ENCODE measurements at places on chromosomes 6 and 20.

DNA sequence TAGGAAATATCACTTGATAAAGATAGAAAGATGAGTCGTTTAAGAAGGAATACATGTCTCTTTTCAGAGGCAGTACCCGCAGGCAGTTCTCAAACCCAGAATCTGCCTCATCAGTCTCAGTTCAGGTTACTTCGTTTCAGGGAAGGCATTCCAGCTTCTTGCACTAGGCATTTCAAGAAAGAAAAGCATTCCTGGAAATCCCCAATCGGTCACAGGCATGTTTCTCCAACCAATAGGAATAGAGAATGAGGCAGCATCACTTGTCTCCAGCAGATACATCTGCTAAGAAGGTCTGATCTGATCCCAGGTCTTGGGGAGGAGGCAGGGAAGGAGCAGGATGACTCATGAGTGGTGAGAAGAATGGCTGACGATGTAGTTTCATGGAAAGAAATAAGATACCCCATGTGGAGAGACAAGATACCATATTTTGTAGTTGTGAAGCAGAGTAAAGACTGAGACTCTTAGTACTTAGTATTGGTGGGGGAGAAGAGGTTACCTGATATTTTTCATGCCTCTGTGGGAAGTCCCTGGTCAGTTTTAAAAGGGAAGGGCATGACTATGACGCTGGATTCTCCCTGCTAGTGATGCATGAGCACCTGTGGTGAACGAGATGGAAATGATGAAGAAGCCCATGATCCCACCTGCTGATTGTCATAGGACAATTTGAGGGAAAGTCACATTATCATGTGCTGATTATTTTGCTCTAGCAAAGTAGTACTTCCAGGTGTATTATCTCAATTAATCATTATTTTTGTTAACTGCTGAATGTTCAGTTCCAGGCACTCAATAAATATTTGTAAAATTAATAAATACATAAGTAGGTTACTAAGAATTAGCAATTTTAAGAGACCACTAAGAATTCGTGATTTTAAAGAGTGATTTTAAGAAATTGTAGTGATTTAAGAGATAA, 20.3 kb upstream of the HLA-DRB1 start:
- DNase-seq: peak; percentile 15

DNA sequence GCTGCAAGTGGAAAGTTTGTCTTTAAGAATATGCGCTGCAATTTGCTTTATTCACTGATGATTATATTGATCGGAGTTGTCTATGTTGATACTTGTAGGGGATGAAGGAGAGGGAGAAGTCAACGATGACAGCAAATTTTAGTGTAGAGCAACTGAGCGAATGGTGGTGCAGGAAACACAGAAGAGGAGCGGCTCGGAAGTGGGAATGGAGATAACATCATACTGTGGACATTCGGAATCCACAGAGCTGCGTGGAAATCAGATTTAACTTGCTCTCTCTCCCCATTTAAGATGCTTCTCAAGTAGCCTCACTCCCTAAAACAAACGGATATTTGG, 722 bp upstream of the TMEM14B start:
- DNase-seq: no peak

- DNase-seq: no peak
Measured at GRCh38 chr20:54062812-54063280, 7.5 kb downstream of the BCAS1 start.

- peak; percentile 74 for DNase-seq
Measured at GRCh38 chr6:127518710-127519468, at the start of gene MTCL3. Gene MTCL3 (minus strand): TSS chr6:127519335.

DNA sequence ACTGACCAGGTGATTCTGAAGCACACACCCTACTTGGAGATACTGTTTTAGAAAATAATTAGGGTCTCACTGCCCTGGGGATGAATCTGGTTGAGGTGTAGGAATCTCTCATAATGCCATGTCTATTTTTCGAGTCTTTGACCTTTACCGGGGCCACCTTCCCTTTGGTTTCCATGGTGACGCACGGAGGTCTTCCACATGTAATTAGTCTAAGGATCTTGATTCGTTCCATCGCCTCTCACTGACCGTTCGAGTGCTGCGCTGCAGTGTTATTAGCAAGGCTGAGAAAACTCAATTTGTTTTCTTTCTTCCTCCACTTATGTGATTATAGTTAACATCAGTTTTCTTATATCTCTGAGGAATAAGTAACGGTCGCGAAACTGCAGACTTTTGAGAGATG, 144.3 kb upstream of the SPACA1 start:
- DNase-seq: no peak

DNA sequence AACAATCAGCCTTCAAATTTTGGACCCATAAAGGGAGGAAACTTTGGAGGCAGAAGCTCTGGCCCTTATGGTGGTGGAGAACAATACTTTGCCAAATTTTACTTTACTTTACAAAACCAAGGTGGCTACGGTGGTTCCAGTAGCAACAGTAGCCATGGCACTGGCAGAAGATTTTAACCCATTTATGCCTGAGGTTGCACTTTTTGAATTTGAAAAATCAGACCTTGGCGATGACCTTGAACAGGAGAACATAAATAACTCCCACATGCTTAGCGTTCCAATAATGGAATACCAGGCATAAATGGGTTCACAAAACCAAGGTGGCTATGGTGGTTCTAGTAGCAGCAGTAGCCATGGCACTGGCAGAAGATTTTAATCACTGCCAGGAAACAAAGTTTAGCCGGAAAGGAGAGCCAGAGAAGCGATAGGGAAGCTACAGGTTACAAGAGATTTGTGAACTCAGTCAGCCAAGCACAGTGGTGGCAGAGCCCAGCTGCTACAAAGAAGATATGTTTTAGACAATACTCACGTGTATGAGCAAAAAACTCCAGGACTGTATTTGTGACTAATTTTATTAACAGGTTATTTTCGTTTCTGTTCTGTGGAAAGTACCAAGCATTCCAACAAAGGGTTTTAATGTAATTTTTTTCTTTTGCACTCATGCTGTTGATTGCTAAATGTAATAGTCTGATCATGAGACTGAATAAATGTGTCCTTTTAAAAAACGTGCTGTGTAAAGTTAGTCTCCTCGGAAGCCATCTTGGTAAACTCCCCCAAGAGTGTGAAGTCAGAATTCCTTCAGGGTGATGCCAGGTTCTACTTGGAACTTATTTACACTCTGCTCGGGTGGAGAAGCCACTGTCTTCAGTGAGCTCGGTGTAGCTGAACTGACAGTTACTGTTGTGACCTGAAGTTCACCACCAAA, 6.7 kb downstream of the SFT2D1 start:
- DNase-seq: no peak

GRCh38 chr6:71887744-71888230, 1.4 kb downstream of the RIMS1 start:
- no peak for DNase-seq

- no peak for DNase-seq
Measured at GRCh38 chr6:53250176-53251032, 98.3 kb downstream of the ELOVL5 start.

DNA sequence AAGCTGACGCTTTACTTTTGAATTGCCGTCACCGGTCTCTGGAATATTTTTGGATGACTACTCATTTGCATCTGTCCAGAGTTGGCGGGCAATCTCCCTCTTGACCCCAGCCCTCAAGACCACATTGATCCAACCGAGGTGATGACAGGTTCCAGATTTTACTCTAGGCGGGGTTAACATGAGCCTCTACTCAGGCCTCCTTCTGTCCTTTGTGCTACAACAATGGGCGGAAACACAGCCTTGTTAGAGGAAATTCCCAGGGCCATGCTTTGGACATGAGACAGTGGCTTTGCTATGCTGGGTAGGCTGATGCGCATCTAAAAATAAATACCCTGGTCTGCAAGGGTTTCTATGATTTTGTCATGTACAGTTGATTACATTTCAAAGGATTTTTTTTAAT, 27.0 kb upstream of the ADGRF5 start:
- DNase-seq: no peak

Data from activated CD4-positive, alpha-beta T cell treated with anti-CD3 and anti-CD28 coated beads, Interleukin-2, amount 50 U/mL, for 48 hours (primary cell).